ENCODE measurements at places on chromosomes 7 and 10.

DNA sequence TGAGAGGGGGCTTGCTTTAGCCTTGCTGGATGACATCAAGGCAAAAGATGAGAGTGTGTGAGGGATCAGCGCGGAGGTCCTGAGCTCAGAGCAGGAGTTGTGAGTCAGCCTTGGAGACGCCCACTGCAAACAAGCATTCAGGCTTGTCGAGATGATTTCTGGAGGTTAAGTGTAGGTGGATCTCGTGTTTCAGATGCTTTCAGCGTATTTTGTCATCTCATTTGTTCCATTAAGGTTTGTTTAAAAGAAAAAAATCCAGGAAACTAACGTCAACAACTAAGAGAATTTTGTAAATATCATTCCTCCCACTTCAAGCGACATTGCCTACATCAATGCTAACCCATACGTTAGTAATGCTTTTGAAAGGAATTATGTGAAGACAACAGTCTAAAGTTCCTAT, 715.4 kb upstream of the NRP1 start:
- DNase-seq, result no peak

DNA sequence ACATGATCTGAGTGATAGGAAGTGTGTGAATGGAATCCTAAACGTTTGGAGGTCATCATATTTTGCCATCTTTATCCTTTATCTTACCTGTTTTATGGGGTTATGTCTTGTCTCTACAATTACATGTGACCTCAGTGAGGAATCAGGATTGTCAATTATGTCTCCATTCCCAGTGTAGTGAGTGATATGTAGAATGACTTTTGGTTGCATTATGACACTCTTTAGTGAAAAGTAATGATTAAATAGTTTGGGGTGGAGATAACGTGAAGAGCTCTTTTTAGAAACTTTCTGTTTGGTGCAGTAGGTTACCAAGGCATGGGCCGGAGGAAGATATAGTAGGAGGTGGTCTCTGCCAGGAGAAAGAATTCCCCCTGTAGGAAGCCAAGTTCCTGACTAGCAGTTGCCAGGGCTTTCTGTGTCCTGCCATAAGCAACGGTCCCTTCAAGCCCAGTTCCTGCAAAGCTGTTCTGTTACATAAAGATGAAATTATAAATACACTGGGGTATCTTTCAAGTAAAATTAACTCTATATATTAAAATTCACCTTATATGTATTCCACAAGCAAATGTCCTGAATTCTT, 228.2 kb downstream of the NSUN6 start:
- DNase-seq, result no peak

- no peak for DNase-seq
Observed at GRCh38 chr7:84092207-84092606, 102.4 kb downstream of the SEMA3A start.

GRCh38 chr7:151770232-151770631, 106.7 kb downstream of the PRKAG2 start:
- no peak for DNase-seq

DNA sequence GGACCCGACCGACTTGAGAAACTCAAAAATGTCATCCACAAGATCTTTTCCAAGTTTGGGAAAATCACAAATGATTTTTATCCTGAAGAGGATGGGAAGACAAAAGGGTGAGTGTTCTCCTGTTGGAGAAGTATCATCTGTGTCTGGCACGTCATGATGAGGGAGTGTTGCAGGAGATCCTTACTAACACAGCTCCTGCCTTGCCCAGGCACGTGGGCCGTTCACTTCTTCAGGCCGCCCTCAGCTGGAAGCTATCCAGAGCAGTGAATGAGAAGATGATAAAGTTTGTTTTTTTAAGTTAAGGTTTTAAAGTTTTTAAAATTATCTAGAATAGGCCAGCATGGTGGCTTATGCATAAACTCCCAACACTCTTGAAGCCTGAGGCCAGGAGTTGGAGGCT, 6.2 kb downstream of the EIF3B start:
- no peak for DNase-seq

DNA sequence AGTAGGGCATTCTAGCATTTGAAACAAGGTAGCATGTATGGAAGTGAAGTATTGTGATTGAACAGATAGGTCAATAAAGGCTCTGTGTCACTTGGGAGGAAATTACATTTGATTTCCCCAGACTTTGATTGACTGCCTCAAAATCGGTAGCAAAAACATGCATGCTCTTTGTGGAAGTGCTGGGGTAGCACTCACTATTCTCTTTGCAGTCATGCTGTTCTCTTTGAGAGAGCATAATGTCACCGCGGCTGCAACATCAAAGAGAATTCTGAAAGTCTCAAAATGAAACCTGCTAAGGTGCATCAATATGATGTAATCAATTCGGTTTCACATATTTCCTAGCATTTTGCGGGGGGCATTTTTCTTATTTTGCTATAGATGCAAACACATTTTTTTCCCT, 64.2 kb downstream of the ARMC3 start:
- DNase-seq, result no peak

DNA sequence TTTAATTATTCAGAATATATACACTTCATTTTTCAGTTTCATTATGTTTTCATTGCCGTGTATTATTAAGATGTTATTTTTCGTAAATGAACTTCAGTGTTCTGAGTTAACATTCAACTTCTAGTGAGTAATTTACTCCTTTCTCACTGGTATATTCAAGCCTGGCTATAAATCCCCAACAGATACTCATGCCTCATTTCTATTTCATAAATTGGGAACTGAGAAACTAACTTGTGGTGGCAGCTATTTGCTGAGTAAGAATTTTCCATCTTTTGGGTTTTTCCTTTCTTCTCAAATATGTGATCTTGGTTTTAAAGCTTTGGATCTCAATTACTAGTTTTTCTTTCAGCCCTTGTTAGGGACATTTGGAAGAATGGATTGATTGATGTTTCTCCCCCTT, 281.1 kb downstream of the CDK14 start:
- DNase-seq, result no peak

- no peak for DNase-seq
Observed at GRCh38 chr7:155560196-155560885, 14.0 kb upstream of the CNPY1 start.

- DNase-seq, result no peak
Observed at GRCh38 chr7:5603241-5604140, 178.0 kb downstream of the RNF216 start.

GRCh38 chr7:144827621-144828020, 8.2 kb downstream of the TPK1 start:
- no peak for DNase-seq

DNA sequence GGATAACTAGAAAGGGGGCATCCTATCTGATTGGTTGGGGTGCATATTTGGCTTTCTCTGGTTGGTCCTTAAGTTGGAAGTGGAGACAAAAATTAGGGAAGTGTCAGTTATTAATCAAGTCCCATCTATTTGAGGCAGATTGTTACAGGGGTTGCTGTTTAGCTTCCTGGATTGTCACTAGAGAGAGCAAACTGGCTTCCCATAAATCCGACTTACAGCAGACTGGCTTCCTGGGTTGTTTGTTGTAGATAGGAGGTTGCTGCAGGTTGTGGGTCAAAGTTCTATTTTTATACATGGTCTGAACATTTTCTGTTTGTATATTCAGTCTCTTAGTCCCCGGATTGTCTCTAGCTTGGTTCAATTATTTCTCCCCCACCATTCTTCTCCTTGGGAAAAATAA, 106.1 kb upstream of the HABP2 start:
- no peak for DNase-seq

Data from CD8-positive, alpha-beta memory T cell (primary cell).